ENCODE measurements at places on chromosomes 7 and 10.

DNA sequence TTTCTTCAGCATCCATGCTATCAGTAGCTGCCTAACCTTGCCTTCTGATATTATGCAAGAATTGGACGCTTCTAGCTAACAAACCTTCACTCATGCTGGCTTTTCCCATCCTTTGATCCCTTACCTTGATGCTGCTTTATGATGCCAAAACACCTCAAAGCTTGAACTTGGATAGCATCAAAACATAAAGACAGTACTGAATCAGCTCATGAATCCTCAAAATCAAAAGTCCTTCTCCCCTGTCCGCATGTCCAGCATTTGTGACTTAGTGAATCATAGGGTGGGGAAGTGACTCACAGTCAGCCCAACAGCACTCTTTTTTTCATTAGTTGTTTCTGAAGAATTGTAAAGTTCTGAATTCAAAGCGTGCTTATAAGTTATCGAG lies 89.5 kb upstream of the PIK3CG start:
- DNase-seq: no peak

- no peak for DNase-seq
These were observed 283.0 kb downstream of the USP6NL start for GRCh38 chr10:11328264-11329061.

GRCh38 chr7:43868181-43868580 lies 1.1 kb downstream of the MRPS24 start:
- DNase-seq: no peak

GRCh38 chr7:34165927-34166550 lies 260.7 kb downstream of the BMPER start:
- no peak for DNase-seq

DNA sequence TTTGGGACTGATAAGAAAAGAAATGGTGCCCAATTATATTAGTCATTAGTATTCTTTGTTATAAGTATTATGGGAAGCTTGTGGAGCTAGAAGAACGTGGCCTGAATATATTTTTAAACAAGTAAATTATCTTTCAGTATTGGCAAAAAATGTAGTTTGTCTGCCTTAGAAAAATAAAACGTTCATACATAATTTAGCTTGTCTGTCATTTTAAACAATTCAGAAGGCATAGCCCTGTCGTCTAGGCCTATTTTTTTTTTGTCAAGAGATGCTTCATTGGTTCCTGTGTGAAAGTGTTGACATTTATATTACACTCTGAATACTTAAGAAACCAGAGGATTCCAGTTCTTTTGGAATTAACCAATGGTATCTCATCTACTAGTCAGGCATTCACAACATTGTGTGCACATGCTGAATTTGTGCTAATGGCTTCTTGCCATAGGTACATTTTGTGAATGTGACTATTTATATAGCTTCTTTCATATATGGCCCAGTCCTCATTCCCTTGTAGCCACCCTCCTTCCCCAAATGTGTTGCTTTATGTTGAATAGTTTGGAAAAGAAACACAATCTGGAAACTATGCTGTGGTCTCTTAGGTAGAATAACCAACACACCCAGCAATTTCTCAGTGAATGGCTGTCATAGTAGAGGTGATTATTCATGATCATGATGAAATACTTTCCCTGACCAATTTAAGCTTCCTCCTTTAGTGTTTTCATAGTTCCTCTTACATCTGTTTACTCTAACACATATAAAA lies 435.8 kb downstream of the EXOC4 start:
- no peak for DNase-seq

GRCh38 chr7:6008668-6009611 lies at the start of the genes AIMP2 and PMS2:
Gene AIMP2, plus strand, starts transcription at chr7:6009272. Its CDS starts 92 bp downstream, at chr7:6009364.
Gene PMS2, minus strand, starts transcription at chr7:6009049. Its CDS starts 30 bp downstream, at chr7:6009019.
- peak; percentile 100 for DNase-seq

DNA sequence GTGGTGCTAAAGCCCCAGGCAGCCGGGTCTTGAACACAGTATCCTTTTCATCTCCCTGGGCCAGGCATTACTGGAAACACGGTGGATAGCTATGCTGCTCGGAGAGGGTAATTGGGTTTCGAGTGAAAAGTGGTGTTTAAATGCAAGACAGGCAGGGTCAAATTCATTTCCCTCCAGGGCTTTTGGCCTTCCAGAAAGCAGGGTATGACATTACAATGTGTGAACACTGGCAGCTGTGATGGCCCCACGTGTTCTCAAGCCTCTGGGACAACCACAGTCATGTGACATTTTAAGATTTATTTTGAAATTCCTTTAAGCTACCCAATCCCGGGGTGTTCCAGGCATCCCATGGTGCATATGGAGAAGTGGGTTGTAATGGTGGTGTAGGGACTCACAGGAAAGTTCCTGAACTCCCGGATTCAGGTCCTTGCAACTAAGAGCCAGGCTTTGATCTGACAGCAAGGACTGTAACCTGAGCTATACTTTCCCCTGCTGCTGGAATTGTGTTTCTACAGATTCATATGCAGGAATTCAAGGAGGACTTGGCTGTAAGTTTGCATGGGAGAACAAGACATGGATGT lies 46.8 kb downstream of the INSYN2A start:
- DNase-seq: no peak

DNA sequence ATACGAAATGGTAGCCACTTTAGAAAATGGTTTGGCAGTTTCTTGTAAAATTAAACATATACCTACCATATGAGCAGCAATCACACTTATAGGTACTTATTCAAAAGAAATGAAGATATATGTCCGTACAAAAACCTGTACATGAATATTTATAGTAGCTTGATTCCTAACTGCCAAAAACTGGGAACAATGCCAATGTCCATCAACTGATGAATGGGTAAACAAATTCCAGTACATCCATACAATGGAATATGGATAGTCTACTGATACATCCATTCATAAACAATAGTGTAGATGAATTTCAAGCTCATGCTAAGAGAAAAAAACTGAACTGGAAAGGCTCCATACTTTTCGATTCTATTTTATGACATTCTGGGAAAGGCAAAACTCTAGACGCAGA lies 68.5 kb downstream of the AGK start:
- DNase-seq: no peak

GRCh38 chr7:76076995-76077394 lies 29.1 kb downstream of the MDH2 start:
- no peak for DNase-seq

DNA sequence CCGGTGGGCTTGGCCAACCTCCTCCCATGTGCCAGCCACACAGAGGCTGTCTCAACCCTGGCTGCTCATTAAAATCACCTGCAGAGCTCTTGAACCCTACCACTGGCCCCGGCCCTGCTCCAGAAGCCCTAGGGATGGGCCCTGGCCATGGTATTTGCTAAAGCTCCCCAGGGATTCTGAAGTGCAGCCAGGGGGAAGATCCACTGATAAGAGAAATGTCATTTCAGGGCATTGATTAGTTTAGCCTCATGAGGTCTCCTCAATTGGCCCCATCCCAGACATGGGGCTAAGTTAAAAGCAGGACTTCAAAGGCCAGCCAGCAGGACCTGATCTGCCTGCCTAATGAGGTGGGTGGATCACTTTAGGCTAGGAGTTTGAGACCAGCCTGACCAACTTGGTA lies 65.2 kb downstream of the ABRAXAS2 start:
- DNase-seq: no peak

GRCh38 chr7:137006293-137006692 lies 137.8 kb downstream of the CHRM2 start:
- no peak for DNase-seq

DNA sequence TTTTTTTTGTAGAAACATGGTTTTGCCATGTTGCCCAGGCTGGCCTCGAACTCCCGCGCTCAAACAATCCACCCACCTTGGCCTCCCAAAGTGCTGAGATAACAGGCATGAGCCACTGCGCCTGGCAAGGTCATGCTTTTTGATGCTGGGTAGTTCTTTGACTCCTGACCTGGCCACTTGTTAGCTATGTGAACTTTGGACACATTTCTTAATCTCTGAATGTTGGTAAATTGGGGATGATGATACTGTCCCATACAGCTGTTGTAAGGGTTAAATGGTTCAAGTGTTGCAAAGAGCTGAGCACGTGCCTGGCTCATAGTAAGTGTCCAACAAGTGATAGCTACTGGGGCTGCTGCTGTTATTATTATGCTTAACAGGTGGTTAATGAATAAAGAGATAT lies 2.3 kb downstream of the ZNHIT1 start:
- no peak for DNase-seq

GRCh38 chr7:17269341-17270221 lies 28.9 kb upstream of the AHR start:
- DNase-seq: no peak

DNA sequence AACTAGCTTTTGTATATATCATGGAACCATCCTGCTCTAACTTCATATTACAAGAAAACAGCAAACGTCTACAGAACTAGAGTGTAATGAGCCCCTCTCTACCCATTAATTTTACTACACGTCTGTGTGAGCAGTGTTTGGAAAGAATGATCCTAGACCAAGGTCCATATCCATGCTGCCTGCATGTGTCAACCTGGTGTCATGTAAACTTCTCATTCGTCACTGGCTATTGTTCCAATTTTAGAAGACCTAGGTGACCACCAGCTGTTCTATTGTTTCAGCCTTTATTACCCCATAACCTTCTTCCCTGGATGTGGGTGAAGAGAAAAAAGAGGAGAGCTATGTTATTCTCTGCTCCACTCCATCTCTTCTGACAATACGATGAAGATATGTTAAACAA lies 77.1 kb downstream of the CREM start:
- no peak for DNase-seq

GRCh38 chr7:584122-584465 lies 64.4 kb upstream of the PDGFA start:
- DNase-seq: peak; percentile 84

DNA sequence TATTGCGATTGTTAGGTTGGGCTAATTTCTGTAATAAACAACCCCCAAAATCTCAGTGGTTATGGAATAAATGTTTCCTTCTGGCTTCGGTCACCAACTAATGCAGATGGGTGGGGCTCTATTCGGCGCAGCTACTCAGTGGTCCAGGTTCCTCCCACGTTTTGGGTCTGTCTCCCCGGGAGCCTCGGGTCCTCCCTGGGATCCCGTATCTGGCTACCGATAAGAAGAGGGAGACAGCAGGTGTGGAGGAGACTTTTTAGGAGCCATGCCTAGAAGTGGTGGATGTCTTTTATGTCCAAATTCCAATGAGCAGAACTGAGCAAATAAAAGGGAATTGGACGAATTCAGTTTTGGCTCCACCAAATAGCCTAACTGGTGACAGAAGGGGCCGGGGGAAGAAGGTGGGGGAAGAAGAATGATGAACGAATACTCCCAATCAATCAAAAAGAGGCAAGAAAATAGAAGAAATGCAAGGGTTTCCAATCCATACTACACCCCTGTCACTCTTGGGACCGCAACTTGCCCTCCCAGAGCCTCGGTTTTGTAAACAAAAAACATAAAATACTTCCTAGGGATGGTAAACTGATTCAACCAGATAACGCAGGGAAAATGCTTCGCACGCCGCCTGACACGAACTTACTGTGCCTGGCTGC lies 498 bp upstream of the C10orf53 start:
- no peak for DNase-seq

GRCh38 chr7:27472043-27472442 lies 190.6 kb downstream of the HIBADH start:
- no peak for DNase-seq

DNA sequence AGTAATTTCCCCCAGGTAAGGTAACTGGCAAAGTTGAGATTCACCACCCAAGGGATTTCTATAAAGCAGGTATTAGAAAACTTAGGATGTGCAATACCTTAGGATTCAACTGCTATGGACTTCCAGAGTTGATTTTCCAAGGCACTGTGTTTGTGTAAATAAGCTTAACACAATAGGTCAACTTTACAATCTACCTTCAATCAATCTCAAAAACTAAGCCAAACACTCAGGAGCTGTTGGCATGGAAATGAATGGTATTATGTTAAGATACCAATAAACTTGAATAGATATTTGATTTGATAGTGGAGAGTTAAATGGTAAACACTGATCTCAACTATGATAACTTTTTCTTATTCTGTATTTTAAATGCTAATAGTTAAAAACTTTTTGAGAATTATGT lies 762 bp upstream of the SEMA3E start:
- DNase-seq: no peak

DNA sequence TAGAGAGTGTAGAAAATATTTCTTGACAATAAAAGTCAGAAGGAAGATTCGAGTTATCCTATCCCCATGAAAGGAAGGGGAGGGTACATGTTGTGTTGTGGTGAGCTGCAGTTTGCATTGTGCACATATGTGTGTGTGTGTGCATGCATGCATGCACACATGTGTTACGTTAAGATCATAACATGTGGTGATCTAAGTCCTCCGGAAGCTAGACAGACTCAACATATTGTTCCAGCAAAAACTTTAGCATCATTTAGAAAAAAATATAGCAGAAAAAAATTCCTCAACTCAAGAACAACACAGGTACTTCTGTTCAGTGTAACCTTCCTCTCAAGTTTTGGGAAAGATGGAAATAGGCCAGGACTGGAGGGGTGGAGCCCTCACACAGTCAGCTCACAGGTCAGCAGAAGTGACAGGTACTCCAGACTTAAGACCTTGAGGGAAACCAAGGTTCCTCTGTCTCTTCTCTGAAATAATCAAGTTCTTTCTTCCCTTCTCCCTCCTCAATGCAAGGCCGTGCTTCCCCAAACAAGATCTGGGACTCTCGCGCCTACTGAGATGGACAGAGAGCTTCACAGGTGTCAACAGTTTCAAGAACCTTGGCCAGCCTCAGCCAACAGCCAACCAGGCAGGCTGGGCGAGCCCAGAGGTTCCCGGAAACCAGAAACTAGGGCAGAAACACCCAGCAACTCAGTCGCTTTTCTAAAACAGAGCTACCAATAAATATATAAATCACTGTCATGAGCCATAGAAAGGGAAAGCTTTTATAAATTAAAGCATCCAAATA lies 205.2 kb downstream of the FAM107B start:
- DNase-seq: peak; percentile 72

- DNase-seq: no peak
These were observed 68.8 kb upstream of the ABLIM1 start for GRCh38 chr10:114726820-114727271.
